Effector memory CD4-positive, alpha-beta T cell (primary cell): ENCODE measurements at places on chromosomes 12 and 14.

DNA sequence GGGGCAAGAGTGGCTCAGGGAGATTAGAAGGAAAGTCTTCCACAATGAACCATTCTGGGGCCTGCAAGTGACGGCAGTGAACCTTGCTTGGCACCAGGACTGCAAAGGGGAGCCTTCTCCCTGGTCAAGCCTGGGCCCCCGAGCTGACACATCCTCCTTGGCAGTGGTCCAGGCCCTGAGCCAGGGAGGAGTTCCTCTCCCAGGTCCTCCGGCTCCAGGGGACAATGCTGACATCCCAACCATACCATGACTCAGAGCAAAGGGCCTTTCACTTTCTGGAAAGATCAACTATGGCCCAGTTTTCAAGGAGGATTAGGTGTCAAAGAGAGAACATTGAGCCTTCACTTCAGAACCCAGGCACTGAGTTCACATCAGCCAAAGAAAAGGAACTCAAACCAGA is 756.5 kb upstream of the TBX3 start:
- DNase-seq, result no peak

- DNase-seq, result no peak
These were observed 50.1 kb downstream of the SLC25A21 start for GRCh38 chr14:37122288-37122687.

DNA sequence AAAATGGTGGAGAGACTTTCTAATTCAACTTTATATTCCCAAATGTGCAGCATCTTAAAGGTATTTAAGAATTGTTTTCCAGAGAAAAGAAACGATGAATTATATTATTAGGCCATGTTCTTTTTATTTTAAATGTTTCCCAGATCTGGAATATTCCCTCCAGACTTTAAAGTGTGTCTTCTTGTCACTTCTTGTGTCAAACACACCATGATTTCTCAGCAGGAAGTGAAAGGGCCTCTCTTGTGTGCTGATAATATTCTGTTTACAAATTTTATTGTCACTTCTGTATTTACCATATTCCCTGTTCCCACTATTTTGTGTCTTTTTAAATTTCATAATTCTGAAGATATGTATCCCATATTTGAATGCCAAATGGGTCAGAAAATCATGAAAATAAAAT is 455.0 kb upstream of the FLRT2 start:
- no peak for DNase-seq

DNA sequence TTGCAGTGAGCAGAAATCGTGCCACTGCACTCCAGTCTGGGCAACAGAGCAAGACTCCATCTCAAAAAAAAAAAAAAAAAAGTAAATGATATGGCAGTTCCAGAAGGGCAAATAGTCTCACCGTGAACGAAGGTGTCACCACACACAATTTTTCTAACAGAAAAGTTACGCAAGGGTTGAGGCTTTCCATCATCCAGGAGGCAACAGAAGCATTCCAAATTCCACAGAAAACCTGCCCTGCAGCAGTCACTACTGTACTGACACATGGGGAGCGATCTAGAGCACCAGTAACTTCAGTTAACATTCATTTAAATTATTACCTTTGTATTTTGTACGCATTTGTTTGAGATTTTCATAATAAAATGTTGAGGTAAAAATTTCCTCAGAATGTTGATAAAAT is 24.8 kb downstream of the TMCC3 start:
- DNase-seq, result no peak

GRCh38 chr14:100604709-100605108 is 17.5 kb upstream of the BEGAIN start:
- no peak for DNase-seq

DNA sequence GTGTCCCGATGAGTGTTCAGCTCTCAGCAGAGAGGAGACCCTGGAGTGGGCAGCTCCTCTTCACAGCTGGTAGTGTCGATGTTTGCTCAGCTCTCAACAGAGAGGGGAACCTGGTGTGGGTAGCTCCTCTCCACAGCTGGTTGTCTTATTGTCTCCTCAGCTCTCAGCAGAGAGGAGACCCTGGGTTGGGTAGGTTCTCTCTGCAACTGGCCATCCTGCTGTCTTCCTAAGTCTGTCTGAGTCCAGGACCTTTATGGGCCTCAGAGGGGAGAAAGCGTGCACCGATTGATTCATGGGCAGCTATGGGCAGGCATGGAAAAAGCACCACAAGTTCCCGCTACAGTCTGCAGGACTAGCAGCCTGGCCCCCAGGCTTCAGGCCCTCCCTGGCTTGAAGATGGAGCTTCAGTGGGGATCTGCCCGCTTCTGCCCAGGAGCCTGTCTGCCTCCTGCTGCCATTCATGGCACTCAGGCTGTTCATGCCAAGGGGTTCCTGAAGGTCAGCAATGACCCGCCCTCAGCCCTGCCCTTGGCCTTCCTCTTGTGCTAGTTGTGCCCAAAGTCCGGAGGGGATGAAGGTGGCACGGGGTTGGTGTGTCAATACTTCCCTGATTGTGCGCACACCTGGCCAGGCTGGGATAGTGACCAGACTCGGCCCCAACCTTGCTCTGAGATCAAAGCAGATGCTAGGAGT is 224.2 kb downstream of the KCNC2 start:
- DNase-seq, result no peak

- no peak for DNase-seq
These were observed 20.4 kb downstream of the KRT18 start for GRCh38 chr12:52969166-52969795.

DNA sequence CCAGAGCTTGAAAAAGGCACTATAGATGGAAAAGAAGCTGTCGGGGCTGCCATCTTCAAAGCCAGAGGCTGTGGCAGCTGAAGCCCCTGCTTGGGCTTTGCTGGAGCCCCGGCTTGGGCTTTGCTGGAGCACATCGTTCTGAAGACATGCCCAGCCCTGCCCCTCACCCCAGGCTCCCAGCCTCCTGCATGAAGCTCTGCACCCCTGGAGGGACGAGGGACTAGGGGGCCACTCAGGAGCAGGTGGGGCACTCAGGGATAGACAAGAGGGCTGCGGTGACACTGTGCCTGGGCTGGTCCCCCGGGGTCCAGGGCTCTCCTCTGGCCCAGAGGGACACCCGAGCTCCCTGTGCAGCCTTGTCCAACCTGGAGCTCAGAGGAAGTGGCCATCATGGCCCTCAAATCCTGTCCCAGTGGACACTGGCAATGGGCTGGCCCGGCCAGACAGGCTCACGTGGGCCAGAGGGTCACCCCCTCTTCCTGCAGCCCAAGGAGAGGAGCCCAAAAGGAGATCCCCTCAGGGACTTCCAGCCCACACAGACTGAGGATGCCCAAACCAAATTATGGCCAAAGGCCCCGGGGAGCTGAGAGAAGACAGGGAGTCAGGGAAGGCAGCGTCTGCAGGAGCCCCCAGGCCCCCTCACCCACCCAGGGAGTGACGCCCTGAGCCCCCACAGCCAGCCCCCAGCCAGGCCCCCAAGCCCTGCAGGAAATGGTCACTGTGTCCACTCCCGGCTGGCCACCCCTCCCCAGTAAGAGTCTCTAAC is 23.1 kb upstream of the C14orf180 start:
- no peak for DNase-seq

DNA sequence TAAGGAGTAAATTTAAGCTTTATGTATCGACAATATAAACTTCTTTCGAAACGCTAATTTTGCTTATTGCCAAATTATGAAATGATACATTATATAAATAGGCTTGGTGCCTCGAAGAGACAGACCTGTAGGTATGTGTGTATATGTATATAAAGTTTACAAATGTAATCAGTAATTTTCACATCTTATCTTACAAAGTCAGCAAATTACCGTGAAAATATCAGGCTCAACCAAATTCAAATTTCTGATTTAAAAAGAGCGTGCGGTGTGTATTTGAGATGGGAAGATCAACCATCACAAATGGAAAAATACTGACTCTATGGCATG is 605 bp downstream of the ZCRB1 start:
- DNase-seq, result no peak

GRCh38 chr12:92432724-92433441 is 269.9 kb upstream of the PLEKHG7 start:
- DNase-seq, result no peak

GRCh38 chr14:23286020-23286901 is at the start of gene HOMEZ:
Gene HOMEZ, minus strand, starts transcription at chr14:23286132. Its CDS starts 180 bp downstream, at chr14:23285952.
- peak; percentile 95 for DNase-seq

GRCh38 chr14:103562429-103563225 is at the start of the genes BAG5 and COA8:
Gene BAG5, minus strand, starts transcription at chr14:103562657. Its CDS starts 1,493 bp downstream, at chr14:103561164.
Gene COA8, plus strand, starts transcription at chr14:103562960. Its CDS starts 42 bp downstream, at chr14:103563002.
- peak; percentile 81 for DNase-seq

- peak; percentile 36 for DNase-seq
These were observed 48.4 kb downstream of the ELK3 start for GRCh38 chr12:96242597-96242996.

DNA sequence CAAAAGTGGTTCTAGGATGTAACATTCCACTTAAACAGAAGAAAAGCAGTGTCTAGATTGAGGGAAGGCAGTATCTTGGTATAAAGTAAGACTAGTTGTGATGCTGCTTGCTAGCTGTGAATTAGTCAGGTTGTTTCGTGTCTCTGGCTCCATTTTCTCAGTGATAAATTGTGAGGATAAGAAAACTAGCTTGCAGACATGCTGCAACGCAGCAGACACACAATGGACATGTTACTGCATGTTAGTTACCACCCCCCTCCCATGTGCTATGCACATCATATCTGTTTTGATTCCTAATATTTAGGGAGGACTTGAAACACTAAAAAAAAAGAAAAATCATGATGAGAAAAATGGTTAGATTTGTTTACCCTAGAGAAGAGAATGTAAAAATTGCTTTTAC is 2.9 kb downstream of the CCNK start:
- DNase-seq, result no peak

DNA sequence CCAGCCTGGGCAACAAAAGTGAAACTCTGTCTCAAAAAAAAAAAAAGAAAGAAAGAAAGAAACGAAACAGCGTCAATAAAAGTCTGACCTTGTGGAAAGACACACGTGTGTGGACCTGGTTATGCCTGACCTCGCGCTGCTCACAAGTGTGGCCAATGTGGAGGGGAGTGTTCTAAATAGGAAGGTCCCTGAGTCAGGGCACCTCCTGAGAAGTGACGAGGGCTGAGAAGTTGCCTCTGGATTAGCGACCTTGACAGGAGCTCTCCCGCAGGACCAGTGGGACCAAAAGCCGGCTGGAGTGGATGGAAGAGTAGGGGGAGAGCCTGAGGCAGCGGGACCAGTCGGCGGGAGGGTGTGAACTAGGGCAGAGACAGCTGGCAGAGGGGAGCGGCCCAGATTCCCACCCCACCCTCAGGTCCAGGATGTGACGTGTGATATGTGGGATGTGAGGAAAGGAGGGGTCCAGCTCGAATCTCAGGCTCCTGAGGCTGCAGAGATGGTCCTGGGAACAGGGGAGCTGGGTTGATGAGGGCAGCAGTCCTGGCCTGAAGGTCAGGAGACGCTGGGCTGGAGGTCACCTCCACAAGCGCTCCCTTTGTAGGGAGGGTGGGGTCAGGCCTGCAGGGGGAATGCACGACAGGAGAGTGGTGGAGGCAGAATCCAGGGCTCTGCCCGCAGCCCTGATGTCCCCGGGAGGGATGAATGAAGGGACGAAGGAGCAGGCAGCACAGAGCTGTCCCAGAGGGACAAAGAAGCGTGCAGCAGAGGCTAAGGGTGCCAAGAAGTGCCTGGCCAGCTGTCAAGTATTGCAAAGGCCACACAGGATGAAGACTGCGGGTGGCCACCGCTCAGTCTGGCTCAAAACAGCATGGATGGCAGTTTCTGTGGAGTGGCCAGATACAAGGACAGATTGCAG is 24.8 kb upstream of the GPR68 start:
- DNase-seq, result no peak

- no peak for DNase-seq
These were observed 67.7 kb upstream of the ARHGAP5 start for GRCh38 chr14:32009221-32009975.

GRCh38 chr14:70904373-70904772 is 2.9 kb upstream of the PCNX1 start:
- no peak for DNase-seq

DNA sequence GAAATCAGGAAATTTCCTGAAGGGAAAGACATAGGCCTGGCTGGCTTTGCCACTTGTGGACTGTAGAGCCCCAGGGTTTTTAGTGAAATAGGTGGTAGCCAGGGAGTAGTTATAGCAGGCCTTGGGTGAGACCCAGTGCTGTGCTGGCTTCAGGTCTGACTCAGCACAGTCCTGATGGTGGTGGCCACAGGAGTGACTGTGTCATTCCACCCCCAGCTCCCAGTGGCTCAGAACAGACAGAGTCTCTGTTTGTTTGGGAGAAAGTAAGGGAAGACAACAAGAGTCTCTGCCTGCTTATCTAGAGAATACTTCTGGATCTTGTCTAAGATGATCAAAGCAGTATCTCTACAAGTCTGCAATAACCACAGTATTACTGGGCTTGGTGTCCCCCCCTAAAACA is 27.5 kb upstream of the OR6J1 start:
- DNase-seq, result no peak

DNA sequence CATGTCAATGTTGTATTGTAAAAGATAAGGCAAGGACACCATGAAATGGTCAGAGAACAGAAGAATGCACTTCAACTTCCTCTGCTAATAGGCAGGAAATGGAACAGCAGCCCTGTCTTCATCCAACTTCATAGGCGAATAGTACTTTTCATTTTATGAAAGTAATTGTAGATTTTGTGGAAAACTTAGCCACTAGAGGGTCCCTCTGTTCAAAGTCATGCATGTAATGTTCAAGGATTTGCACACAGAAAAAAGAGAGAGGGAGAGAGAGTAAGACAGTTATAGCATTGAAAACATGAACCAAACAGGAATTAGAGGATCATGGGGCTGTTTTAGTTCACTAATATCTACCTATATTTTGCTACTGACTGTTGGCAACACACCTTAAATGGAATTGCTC is 172.2 kb downstream of the FLRT2 start:
- no peak for DNase-seq

DNA sequence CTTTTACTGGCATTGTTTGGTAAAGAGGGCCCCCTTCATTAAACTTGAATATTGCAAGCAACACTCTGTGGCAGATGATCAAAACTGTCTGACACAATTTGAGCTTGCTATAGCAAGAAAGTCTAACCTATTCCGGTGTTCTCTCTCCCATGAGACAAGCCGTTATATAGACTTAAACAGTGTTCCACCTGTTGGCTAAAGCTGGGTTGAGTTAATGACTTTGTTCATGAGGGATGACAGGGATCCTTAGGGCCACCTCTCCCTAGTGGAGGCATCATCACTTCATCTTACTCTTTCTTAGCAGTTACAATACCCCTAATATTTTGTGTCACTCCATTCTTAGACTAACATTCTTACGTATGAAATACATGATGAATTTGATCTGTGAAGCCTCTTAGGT is 3.8 kb downstream of the EIF5 start:
- no peak for DNase-seq

DNA sequence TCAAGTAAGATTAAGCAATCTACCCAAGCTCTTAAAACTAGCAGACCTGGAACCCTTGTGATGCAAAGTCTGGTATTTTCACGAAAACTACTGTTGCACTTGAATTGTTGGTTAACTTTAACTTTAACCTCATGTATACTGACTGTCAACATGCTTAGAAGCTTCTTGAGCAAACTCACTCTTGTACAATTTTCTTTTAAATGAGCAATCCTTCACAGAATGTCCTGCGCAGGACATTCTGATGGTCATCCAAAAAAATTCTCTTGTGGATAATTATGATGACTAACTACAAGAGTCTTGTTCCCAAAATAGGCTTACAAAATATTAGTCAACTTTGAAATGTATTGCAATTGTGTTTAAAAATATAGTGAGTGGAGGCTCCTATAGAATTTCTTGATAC is 54.0 kb upstream of the PDE3A start:
- no peak for DNase-seq

GRCh38 chr12:14260011-14260993 is 105.2 kb upstream of the ATF7IP start:
- DNase-seq, result no peak
